Sigmoid colon (tissue), 7 donors: ENCODE measurements at places on chromosomes 6 and 20. TPM values are rescaled to one million over a fixed set of nuclear protein-coding genes. Genes with fewer than 3 reads are reported as not detected.

The RBM39 gene
- total RNA-seq = 281 TPM

The MMS22L gene
- total RNA-seq = 9.7 TPM

The SLC22A1 gene
- 1.9 TPM for total RNA-seq

The TRIM40 gene
- not detected for total RNA-seq

The LAMA4 gene
- 225 TPM for total RNA-seq

The CST4 gene
- not detected for total RNA-seq

DNA sequence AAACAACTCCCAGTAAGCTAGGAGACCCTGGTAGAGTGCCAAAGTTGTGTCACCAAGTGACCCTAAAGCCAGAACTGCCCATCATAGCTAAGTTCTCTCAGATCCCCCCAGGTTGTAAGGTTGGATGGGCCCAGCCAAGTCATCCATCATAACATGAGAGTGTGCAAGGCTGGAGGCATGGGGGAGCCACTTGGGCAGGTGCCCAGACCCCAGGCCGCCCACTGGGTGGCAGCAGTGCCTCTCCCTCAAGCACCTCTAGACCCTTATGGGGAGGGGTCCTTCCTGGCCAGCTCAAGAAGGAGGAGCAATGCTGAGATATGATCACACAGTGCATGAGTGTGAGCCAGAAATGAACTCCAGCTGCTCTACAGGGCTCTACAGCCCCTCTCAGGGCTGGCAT is 154.5 kb downstream of the MYLK4 start:
- no peaks in the 10 kb centered on the region for H3K4me1 ChIP-seq
- no peak overlapping the region for H3K4me3 ChIP-seq
- no peaks in the 10 kb centered on the region for H3K36me3 ChIP-seq
- no peak overlapping the region for H3K27ac ChIP-seq

DNA sequence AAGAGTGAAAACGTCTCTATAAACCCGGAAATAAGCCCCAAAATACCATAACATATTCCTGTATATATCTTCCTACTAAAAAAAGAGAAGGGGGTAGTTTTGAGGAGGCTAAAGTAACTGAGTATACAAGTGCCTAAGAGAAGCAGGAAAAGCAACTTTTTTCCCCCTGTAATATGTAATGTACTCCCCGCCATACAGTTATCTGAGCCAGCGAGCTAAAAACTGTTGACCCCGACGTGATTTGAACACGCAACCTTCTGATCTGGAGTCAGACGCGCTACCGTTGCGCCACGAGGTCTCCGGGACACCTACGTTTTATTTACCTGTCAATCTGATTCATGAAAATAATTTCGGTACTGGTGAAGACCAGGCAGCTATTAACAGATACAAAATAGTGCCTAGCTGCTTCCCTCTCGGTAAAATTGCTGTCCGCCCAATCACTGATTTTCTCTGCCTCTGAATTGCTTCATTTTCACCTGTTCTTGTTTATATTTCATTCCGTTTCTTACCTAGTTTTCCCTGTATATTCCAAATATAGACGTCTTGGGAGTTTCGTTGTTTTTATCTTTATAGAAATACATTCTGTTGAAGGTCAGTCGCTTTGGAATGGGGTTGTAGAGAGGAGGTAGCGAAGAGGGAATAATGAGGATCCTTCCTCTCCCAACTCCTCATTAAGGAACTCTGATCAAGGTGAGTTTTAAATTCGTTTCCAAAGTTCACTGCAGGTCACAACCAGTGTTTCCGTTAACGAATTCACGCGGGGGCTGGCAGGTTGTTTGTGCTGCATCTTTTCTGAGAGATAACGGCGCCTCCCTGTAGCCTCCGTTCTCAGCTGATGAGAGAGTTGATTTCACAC is 33.6 kb upstream of the BTN3A2 start:
- no peak overlapping the region for H3K4me3 ChIP-seq
- H3K4me1 ChIP-seq = no peaks in the 10 kb centered on the region
- no peak for DNase-seq
- peaks cover 71% of the 10 kb centered on the region for H3K27me3 ChIP-seq

DNA sequence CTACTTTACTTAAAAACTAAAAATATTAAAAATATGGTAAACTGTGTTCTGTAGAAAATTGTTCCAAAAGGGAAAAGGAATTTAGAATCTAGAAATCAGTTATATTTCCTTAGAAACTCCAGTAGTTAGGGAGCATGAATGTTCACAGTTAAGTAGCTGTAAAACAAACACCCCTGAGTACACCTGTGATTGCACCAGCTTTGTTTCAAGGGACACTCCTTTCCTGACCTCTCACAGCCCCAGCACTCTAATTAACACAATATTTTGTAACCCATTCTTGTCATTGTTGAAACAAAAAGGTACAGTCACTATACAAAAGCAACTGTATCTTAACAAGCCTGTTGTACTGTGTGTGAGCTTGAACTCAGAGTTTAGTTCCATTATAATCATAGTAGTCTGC is 72.3 kb downstream of the NCOA7 start:
- no peaks in the 10 kb centered on the region for H3K36me3 ChIP-seq
- H3K4me3 ChIP-seq = no peak overlapping the region
- no peaks in the 10 kb centered on the region for H3K27me3 ChIP-seq
- H3K4me1 ChIP-seq = no peaks in the 10 kb centered on the region
- DNase-seq = no peak

DNA sequence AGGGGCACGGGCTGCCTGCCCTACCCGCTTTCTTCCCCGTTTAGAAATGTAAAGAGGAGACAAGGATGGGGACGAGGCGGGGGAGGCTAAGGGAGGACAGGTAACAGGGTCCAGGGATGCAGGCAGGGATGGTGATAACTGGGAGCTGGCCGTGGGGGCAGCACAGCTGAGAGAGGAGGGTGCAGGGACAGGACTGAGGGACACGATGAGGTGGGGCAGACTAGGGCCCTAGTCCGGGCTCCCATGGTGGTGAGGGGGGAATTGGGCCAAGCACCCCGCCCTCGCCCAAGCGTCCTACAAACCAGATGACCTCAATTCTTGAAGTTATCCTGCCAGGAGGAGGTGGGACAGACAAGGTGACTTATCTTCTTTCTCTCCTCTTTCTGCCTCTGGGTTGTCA is 44.4 kb upstream of the MDFI start:
- DNase-seq = no peak
- no peaks in the 10 kb centered on the region for H3K27me3 ChIP-seq
- no peak overlapping the region for H3K27ac ChIP-seq
- H3K4me1 ChIP-seq = no peaks in the 10 kb centered on the region
- H3K36me3 ChIP-seq = peaks cover 4% of the 10 kb centered on the region

DNA sequence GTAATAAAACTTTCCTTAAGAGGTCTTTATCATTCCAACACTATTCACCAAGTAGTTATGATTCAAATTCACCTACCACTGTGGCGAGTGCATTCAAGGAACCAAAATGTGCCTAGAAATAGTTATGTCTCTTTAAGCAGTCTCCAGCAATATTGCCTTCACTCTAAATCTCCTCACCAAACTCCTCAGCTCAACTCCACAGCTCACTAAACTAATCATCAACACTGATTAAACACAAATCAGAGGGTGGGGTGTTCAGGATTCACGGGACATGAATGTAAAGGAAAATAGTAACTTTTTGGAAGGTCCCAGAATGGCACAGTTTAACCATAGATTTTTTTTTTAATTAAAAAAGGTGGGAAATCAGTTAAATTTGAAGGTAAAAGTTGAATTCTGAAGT is 70.5 kb upstream of the THEMIS start:
- H3K36me3 ChIP-seq = peaks cover 64% of the 10 kb centered on the region
- H3K4me1 ChIP-seq = no peaks in the 10 kb centered on the region
- H3K27ac ChIP-seq = no peak overlapping the region
- no peaks in the 10 kb centered on the region for H3K27me3 ChIP-seq
- H3K4me3 ChIP-seq = no peak overlapping the region
